ENCODE measurements at places on chromosomes 11 and 22.

DNA sequence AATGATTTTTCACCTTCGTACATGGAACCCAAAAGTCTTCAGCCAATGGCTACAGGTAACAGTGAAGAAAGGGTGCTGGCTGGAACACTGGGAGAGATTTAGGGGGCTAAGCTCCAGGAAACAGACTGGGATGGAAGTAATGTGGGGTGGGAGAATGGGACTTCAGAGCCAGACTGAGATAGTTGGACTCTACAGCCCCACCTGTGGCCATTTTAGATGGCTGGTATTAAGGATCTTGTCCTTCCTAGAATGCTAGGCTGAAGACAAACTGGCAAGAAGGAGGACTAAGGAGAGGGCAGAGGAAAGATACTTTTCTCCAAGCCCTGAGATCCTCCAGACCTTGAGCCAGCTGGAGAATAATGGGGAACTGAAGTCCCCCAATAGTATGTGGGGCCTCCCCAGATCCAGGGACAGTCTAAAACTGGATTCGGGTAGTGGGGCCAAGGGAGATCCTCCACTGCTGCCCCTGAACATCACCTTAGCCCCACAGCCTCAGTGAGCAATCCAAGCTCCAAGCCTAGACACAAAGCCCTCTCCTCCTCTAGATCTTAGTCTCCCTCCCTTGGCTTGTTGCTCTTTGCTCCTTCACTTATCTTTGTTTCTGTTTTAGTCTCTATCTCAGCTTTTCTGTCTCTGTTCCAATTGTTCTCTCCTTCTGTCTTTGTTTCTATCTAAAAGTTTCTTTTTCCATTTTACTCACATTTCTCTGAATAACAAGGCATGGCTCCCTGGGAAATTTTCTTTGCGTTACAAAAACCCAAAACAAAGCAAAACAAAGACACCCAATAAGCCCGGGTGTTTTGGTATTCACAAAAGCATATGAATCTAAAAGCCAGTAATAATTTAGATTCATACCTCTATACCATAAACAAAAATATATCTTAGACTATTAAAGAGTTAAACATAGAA is 16.2 kb upstream of the RRAS2 start:
- DNase-seq = no peak

- no peak for DNase-seq
Measured at GRCh38 chr11:73356979-73357860, 19.0 kb upstream of the RELT start.

- DNase-seq = no peak
Measured at GRCh38 chr11:289398-289711, 429 bp downstream of the PGGHG start.

GRCh38 chr11:82229341-82229740 is 504.3 kb downstream of the FAM181B start:
- DNase-seq = no peak

Measured in stimulated activated CD4-positive, alpha-beta T cell treated with anti-CD3 and anti-CD28 coated beads, Interleukin-4, amount 100 ng/mL, for 48 hours (primary cell).